ENCODE measurements at places on chromosomes 4 and X.

GRCh38 chr4:2798399-2799223, 5.7 kb downstream of the SH3BP2 start:
- no peak for DNase-seq

DNA sequence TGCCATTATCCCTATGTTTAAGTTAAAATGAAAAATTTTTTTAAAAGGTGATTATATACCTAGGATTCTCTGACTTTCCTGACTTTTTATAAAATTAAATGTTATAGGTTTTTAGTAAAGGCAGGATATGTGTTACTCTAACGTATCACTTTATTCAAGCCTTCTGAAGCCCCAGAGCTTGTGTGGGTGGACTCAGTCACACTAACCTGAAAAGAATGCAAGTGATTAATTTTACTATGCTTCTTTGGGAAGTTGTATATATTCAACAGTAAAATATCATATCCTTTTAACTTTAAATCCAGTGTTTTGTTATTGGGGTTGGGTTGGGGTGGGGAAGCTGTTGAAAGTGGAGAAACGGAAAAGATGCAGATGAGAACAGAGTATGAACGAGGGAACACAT, 22.8 kb downstream of the PDLIM3 start:
- peak; percentile 33 for DNase-seq

GRCh38 chr4:123706973-123707372, 310.4 kb downstream of the SPRY1 start:
- peak; percentile 57 for DNase-seq

DNA sequence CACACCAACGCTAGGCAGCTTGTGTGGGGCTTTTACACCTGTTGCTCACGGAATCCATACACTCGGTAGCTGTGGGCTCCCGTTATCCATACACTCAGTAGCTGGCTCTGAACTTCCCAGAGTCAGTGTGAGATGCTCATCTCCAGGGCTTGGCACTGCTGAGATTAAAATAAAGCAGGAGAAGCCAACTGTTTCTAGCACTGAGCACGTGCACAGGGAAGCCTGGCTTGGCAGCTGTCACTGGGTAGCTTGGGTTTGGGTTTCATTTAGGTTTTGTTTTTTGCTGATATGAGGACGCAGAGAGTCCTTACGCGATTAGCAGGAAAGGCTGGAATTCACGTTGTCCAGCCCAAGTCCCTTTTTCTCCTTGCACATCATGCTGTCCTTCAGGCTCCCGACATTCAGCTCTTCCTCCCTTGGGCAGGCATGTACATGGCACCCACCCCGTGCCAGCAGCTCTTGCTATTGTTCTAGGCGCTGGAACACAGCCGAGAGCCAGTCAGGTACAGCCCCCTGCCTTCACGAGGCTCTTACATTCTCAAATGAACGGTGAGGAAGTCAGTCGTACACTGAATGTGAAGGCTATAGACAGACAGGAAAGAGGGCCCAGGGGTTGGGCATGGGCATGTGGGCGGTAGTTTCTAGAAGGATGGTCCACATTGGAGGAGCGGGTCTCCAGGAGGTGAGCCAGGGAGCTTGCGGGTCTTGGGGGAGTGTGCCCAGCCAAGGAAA, 25.9 kb downstream of the NSG1 start:
- no peak for DNase-seq

- peak; percentile 24 for DNase-seq
Measured at GRCh38 chrX:71998836-71999509, 88.3 kb downstream of the NHSL2 start.

DNA sequence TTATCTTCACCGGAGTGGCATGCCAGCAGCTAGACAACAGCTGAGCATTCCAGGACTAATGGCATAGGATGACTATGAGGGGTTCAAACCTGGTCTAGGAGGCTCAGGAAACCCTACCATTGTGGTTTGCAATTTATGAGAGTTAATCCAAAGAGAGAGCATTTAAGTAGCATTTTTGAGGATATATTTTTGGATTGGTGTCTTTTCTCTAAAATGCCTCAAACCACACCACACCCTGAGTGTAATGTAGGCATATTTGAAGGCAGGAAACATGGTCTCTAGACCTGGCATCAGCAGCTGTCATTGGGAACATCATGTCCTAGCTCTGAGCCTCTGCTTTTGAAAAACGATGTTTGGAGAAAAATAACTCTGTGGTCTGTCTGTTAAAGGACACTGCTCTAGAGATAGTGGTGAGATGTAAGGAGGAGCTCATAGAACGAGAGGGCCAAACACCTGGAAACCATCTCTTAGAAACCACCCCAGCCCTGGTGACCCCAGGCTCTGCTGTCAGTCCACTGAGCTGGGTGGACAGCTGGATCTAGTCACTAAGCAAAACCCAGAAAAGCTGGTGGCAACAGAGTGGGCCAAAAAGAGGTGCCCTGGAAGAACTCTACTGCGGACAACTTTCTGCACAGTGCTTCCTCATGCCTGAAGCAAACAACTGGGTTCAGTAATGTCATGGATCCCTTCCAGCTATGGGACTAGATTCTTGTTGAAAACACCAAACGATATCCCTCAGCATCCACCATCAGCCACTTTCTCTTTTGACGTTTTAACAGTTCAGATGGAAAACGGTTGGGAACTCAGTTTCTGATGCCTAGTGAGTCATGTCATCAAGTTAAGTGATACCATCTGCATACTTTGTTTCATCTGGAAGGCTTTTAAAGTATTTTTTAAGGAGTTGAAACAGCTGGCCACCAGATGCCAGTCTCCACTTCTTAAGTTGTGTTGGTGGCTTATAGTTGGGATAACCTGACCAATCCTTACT, 100.2 kb upstream of the C1QTNF7 start:
- peak; percentile 91 for DNase-seq

- peak; percentile 35 for DNase-seq
Measured at GRCh38 chr4:98473046-98473445, 185.4 kb downstream of the TSPAN5 start.

DNA sequence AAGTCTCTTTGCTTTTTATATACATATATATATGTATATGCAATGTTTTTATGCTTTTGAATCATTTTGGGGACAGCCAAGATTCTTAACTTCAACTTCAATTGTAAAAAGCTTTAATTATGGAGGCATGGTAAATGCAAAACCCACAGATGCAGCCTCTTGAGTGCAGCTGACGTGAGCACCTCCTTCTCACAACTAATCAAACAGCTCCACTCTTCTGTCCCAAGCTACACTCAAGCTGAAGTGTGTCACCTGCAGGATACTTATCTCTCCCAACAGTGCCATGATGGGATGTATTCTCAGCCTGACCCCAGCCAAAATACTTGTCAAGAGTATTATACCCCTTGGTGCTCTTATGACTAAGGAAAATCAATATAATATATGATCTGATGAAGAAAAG, 60.7 kb upstream of the BLTP1 start:
- DNase-seq: no peak

GRCh38 chrX:53605004-53605403, 81.5 kb downstream of the HUWE1 start:
- no peak for DNase-seq

- DNase-seq: no peak
Measured at GRCh38 chrX:110414273-110414672, 55.6 kb downstream of the RTL9 start.

GRCh38 chrX:108415891-108416290, 22.3 kb downstream of the COL4A6 start:
- no peak for DNase-seq

- peak; percentile 86 for DNase-seq
Measured at GRCh38 chr4:123826896-123827295, 430.3 kb downstream of the SPRY1 start.

GRCh38 chr4:188986271-188986689, 847.0 kb downstream of the TRIML1 start:
- peak; percentile 71 for DNase-seq

DNA sequence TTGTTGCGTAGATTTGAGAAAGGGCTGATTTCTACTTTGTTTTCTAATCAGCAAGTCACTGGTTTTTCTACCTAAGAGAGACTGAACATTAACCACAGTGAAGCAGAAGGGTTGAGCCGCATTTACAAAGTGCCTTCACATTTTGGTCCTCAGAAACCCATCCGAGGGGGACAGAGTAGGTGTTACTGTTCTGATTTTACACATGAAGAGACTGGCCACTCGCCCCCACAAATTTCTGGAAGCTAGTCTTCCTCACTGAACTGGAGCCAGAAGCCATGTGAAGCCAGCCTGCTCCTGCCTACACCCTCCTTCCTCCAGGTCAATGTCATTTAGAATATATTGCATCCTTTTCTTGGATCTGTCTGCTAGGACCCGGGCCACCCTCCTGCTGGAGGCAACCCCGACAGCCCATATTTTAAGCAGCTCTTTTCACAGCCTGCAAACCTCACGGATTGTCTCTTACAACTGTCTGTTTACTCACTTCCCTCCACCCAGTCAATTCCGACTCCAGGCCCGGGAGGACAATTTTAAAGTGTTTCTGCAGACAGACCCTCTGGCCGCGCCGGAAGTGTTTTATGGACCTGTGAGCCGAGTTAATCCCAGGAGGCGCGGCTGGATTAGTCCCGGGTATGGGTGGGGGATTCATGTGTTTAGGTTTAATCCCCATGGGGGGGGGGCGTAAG, 73.2 kb upstream of the BCOR start:
- DNase-seq: peak; percentile 17

GRCh38 chr4:179858221-179858620, 2385.0 kb upstream of the TENM3 start:
- DNase-seq: no peak

- DNase-seq: peak; percentile 84
Measured at GRCh38 chr4:89129080-89129640, 17.8 kb downstream of the TIGD2 start.

DNA sequence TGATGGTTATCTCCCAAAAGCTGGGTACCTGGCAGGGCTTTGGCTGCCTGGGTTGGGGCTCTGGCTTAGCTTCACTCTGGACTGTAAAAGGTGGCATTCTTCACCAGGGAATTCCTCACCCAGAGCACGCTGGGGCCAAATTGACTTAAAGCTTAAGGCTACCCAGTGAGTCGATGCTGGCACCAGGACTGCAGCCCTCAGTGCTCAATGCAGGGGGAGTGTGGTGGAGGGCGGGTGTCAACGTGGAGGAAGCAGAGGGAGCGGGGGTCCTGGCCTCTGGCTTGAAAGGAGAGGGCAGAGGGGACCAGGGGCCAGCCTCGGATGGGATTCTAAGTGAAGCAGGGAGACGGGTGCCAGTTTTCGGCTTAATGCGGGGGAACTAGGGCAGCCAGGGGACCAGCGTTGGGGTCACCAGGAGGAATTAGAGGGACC, 446 bp upstream of the FAM50A start:
- DNase-seq: peak; percentile 18

DNA sequence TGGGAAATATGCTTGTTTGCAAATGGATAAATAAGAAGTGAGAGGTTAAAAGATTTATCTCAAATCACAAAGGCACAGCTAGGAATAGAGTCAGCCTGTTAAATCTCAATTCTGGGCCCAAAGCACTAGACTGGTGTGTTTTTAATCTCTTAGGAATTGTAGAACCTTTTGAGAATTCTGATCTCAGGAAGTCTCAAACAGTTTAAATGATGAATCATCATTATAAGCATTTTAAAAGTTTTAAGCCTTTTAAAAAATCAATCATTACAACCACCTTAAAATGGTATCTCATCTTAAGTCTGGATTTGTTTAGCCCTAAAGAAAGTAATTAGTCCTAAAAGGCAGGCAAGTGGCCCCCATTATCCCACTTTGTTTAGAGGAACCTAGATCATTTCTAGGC, 17.8 kb downstream of the DGKK start:
- no peak for DNase-seq

GRCh38 chrX:132918523-132918922, 39.9 kb downstream of the HS6ST2 start:
- DNase-seq: no peak

DNA sequence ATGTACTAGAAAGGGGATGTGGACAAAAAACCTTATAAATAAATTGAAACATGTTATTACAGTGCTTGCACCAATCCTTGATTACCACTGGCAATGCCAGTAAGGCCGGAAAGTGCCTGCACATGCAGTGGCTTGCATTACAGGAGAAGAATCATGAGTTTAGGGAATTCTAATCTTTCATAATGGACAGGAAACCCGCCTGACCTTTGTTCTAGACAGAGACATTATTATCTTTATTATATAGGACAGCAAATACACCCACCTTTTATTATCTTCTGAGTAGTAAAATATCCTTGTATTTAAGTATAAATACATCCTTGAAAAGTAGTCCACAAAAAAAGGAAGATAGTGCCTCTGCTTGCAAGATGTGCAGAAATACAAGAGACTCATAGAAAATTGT, 379.9 kb upstream of the LCORL start:
- no peak for DNase-seq

GRCh38 chrX:108601276-108601675, 135.1 kb downstream of the IRS4 start:
- DNase-seq: no peak

DNA sequence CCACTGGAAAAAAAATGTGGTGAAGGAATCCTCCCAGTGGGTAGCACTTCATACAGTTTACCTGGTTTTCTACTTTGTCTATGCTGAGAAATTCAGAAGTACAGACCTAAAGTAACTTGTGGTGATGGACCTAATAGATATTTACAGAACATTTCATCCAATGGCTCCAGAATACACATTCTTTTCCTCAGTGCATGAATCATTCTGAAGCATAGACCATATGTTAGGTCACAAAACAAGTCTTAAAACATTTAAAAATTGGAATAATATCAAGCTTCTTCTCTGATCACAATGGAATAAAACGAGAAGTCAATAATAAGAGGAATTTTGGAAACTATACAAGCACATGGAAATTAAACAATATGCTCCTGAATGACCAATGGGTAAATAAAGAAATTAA, 450.1 kb upstream of the INTU start:
- no peak for DNase-seq

DNA sequence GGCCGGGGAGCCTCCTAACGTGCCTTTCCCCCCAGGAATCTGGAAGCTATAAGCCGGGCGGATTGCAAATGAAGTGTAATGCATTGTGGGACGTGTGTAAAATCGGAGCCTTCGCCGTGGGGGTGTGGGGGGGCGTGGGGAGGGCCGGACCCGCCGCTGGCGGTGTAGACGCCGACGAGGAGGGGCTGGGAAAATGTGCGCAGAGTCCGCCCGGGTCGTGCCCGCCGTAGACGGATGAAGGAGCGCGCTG, 1.3 kb downstream of the STOX2 start:
- no peak for DNase-seq

DNA sequence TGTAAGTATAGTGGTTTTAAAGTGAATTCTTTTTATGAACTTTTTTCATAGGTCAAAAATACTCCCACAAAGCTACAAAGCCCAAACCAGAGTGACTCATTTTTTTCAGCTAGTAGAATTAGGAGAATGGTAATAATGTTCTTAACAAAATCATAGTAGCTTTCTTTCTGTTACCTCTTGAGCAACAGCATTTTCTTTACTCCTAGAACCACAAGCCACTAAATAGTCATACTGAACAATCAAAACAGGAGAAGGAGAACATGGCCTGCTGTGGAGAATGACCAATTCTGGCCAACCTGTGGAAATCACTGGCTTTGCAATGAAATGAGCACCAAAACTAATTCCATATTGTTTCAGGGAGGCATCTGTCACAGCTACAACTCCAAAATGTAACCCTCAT, 112.9 kb downstream of the AMMECR1 start:
- DNase-seq: peak; percentile 86

GRCh38 chr4:141524116-141524515, 112.3 kb upstream of the IL15 start:
- peak; percentile 73 for DNase-seq

GRCh38 chr4:121597346-121597934, 99.3 kb downstream of the ANXA5 start:
- DNase-seq: no peak

- no peak for DNase-seq
Measured at GRCh38 chr4:56704089-56704871, 23.2 kb upstream of the HOPX start.

GRCh38 chr4:169361756-169362155, 91.0 kb upstream of the SH3RF1 start:
- DNase-seq: no peak

- no peak for DNase-seq
Measured at GRCh38 chrX:19862634-19863211, 24.7 kb downstream of the SH3KBP1 start.
